NCI-H1105 treated with DMSO at 0.1 percent for 48 hours (cell line): ENCODE measurements at places on chromosomes 11 and 22.

GRCh38 chr22:35554297-35554845 lies 13.7 kb downstream of the RASD2 start:
- no peak for DNase-seq

GRCh38 chr11:77147668-77148321 lies 19.7 kb downstream of the MYO7A start:
- DNase-seq: no peak

DNA sequence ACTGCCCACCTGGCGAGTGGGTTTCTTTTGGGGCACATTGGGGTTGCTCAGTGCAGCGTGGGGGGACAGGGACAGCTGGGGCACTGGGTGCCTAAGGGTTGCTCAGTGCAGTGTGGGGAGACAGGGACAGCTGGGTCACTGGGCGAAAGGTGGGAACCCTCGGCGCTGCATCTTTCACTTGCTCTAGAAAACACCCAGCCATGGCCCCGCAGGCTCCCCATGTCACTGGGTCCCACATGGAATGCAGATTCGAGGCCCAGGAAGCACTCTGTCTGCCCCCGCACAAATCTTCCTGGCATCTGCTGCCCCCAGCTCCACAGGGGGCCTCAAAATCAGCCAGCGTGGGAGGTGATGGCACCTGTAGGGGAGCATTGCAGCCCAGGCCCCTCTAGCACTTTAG lies 229.3 kb downstream of the BRD1 start:
- no peak for DNase-seq

DNA sequence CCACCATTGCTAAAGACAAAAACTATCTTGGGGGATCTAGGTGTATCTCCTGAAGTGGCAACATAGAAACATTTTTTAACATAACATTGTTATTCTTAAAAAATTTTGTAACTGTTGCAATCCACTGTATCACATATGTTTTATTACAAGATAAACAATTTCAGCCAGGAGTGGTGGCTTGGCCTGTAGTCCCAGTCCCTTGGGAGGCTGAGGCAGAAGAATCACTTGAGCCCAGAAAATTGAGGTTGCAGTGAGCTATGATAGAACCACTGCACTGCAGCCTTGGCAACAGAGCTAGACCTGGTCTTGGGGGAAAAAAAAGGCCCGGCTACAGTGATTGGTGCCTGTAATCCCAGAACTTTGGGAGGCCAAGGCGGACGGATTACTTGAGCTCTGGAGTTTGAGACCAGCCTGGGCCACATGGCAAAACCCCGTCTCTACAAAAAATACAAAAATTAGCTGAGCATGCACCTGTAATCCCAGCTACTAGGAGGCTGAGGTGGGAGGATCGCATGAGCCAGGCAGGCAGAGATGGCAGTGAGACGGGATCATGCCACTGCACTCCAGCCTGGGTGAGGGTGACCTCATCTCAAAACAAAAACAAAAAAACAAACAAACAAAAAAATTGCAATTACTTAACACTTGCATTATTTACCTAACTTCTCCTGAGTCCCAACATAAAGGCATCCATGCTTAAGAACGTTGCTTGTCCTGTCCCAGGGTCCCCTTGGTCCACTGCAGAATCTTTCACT lies 1.5 kb upstream of the DEPDC5 start:
- no peak for DNase-seq

- DNase-seq: peak; percentile 57
Measured at GRCh38 chr22:31561238-31561887, 65.0 kb downstream of the SFI1 start.

- DNase-seq: no peak
Measured at GRCh38 chr11:58787903-58788302, 56.2 kb upstream of the GLYAT start.

- DNase-seq: no peak
Measured at GRCh38 chr11:96869207-96869606, 479.4 kb downstream of the JRKL start.

- DNase-seq: no peak
Measured at GRCh38 chr11:123033895-123034294, 28.0 kb downstream of the HSPA8 start.
